ENCODE measurements at places on chromosomes 5 and 9.

DNA sequence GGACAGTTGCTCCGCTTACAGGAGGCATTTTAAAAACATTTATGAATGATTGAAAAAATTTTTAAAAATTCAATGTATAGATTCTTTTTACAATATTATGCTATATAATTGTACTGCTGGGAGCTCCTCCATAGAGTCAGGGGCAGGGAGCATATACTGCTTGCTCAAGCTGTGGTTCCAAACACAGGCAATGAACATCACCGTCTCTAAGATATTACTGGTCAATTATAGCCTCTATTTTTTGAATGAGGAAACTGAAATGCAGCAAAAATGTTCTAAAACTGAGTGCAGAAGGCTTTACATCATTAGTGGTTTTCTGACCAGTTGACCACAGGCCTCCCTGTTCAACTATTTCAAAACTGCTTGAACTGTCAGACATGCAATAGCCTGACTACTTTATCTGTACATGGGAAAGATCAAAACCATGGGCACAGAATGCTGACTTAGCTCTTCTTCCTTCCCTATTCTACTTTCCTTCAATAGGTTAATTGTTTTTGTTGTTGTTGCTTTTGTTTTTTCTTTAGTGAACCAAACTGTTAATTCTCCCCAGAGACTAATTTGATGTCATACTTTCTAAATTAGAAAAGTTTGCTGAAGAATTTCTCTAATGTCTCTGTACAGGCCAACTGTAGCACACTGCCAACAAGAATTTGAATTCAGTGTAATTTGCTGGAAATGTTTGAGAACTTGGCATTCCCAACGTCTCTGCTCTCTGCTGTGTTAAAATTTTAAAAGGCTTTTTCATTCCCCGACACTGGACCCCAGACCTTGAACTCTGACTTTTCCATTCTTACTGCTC is 107.6 kb upstream of the MPDZ start:
- no peak for DNase-seq

GRCh38 chr5:159975462-159976019 is 33.4 kb upstream of the TTC1 start:
- DNase-seq = no peak

- no peak for DNase-seq
Observed at GRCh38 chr5:131210151-131210510, 39.4 kb downstream of the LYRM7 start.

DNA sequence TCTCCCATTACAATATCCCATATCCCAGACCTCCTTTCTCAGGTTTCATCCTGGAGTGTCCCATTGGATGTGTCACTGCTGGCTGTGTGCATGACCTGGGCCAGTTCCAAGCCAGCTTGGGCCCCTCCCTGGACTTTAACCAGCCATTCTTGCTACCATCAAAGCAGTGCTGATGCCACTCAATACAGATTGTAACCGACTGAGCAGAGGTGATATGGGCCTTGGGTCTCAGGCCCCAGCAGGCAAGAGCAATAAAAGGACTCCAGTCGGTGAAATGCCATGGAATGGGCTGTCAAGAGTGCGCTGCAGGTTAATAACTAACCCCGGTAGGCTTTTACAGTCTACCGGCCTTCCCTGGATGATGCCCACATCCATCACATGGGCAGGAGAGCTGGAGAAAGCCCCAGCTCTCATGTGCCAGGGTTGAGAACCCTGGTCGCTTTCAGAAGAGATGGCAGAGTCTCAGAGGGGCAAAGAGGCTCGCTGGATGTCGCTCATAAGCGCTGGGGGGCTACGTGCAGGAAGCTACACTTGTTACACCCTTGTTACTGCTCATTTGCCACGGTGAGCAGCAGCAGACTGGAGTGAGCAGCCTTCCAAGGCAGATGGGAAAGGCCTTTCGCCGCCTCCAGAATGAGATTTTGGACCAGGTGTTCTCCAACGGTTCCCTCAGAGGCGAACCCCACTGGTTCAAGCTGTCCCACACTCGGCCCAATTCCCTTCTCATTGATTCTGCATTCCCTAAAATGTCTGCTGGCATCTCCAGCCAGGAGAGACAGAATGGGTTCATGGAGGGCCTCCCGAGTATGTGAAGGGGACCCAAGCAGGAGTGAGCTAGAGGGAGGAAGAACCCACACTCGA is 13.2 kb downstream of the EPB41L4B start:
- no peak for DNase-seq

- DNase-seq = no peak
Observed at GRCh38 chr5:95621839-95622629, 2.1 kb downstream of the GPR150 start.

DNA sequence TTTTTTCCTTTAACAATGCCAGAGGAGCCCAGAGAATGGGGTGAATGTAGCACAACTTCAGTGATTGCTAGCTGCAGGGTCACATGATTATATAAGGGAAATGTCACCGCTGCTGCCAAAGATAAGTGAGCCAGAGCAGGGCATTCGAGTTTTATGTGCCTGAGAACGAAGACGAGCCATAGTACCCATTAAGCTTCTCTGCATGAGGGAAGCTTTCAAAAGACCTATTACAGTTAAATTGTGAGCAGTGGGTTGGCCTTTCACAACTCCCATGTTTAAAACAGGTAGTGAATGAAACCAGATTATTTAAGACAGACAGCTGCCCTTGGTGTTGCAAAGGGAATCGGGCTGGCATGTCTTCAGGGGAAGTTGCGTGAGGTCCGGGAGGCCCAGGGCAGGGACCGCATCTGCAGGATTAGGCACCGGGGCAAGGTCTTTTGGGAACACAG is 82.4 kb upstream of the TNFAIP8 start:
- no peak for DNase-seq

DNA sequence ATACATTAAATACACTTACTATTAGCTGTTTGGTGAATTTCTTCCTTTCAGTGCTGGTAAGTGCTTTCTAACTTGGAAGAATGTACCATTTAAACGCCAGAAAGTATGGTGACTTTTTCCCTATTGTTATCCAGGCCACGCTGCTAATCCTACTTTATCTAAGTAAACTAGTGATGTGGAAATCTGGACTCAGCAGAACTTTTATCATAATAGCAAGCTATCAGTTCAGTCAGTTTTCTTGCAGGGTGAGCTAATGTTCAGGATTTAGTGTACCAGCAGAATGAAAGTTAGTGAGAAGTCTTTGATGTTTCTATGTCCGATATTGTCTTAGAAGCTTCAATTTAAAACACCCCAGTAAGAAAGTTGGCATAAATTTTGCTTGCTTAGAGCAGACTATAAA is 72.2 kb downstream of the HSD17B4 start:
- no peak for DNase-seq

GRCh38 chr5:127492854-127493738 is 24.3 kb upstream of the PRRC1 start:
- no peak for DNase-seq

Measured in NCI-H1092 (cell line).